NCI-H1105 treated with DMSO at 0.1 percent for 48 hours (cell line): ENCODE measurements at places on chromosomes 2 and 18.

- DNase-seq: no peak
Observed at GRCh38 chr2:221309892-221310583, 262.1 kb downstream of the EPHA4 start.

DNA sequence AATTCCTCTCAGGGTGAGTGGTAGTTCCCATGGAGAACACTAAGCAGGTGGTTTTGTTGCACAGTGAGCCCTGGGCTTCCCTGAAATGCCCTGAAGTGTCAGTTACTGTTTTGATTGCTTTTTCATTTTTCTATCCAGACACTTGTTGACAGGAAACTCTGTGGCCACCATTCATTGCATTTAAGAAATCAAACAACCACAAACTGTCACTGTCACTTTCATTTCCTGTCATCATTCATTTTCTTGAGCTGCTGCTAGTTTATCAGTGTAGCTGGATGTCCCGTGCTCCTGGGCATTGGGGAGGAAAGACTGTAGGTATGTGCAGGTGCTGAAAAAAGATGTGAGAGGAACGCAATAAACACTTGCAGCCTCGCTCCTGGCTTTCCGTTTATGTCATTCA, 891.6 kb upstream of the ZEB2 start:
- peak; percentile 48 for DNase-seq

GRCh38 chr2:31788273-31788672, 207.5 kb upstream of the SRD5A2 start:
- no peak for DNase-seq

- DNase-seq: no peak
Observed at GRCh38 chr18:68234131-68234530, 480.8 kb downstream of the TMX3 start.

GRCh38 chr18:23148382-23148781, 13.1 kb downstream of the CABLES1 start:
- no peak for DNase-seq

DNA sequence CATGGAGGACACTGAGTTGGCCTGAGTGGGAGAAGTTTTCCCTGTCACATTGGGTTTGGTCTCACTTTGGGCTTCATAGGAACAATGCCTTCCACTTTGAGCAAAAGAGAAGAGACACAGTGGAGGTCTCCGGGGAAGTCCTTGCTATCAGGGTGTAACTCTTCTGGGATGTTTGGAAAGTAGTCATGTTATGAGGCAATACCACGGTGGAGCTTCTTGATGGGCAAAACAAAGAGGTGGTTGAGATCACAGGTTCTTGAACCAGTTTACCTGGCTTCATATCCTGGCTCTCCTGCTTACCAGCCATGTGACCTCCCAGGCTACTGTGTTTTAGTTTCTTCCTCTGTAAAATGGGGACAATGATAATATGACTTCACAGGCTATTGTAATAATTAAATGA, 478.6 kb downstream of the SLC4A3 start:
- DNase-seq: no peak

GRCh38 chr2:109031476-109032228, 42.6 kb upstream of the EDAR start:
- DNase-seq: no peak

- no peak for DNase-seq
Observed at GRCh38 chr2:181312515-181312927, 144.7 kb upstream of the ITGA4 start.
